ENCODE measurements at places on chromosomes 13 and 19.

DNA sequence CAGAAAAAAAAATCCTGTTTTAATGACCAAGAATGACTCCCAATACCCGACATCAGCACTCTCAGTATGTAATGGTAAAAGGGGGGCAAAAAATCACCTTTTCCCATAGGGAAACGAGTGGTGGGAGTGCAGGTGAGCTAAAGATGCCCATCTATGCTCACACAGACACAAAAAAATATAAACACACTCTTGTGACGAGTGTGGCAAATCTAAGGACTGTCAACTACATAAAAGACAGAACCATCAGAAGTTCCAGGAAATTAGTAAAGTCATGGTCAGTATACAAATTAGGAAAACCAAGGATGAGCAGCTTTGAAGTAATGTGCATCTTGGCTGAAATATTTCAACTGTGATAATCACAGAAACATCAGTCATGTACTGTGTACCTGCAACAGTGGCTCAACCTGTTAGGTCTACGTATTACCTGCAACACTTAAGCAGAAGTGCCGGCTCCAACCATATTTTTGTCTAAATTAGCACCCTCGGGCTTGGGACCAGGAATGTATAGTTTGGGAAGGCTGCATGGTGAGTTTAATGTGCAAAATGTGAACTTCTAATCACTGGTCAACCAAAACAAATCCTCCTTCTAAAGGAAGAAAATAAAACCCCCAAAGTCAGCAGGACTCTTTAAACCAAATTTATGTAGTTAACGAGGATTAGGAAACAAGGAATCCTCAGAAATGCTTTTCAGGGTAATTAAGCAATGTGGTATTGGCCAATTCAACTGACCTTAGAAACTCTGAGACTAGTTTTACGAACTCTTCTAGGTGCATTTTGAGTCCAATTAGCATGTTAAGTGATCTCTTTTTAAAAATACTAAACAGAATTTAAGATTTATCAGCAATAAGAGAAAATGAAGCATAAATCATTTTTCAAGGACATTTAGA is 24.3 kb downstream of the ANKRD10 start:
- no peak for DNase-seq

DNA sequence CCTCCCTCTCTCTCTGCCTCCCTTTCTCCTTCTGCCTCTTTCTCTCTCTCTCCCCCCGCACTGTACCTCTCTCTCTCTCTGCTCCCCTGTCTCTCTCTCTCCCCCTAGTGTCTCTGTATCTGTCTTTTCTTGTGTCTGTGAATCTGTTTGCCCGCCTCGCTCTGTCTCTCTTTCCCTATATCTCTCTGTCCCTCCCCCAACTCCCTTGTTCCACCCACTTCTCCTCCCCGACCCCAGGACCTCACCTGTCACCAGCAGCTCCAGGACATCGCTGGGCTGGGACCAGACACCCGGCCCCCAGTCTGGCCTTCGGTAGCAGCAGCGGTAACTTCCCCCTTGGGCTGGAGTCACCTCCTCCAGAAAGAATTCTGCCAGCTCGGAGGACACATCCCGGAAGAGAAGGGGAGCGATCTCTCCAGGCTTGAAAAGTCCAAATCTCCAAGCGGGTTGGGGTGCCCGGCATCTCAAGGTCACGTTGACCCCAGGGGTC is 3.9 kb downstream of the OSCAR start:
- DNase-seq, result peak; percentile 46

DNA sequence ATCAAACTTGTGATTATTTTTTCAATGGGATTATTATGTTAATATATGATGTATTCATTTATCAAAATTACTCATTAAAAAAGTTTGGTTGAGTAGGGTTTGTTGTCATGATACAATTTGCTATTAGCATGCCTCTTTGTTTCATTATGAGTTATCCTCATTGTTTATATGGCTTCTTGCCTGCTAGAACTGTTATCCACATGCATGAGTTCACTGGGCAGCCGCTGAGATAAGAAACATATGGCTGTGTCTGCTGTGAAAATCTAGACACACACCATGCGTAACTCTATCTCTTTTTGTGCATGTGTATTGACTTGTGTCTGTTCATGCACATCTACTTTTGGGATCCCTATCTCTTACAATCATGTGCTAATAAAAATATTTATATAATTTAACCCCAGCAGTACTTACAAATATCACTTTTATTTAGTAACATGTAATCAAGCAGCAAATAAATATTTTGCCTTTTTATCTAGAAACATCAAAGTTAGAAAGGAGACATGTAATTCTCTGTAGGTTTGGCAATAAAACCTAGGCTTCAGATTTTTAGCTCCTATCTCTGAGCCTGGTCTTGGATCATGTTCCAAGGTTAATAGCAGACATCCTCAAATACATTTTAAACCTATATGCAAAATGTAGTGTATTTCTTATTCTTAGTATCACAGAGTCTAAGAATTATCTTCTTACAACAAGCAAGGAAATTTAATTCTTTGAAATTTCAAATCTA is 11.2 kb upstream of the KLF12 start:
- no peak for DNase-seq

- no peak for DNase-seq
Measured at GRCh38 chr13:74193391-74193790, 59.2 kb upstream of the KLF12 start.

DNA sequence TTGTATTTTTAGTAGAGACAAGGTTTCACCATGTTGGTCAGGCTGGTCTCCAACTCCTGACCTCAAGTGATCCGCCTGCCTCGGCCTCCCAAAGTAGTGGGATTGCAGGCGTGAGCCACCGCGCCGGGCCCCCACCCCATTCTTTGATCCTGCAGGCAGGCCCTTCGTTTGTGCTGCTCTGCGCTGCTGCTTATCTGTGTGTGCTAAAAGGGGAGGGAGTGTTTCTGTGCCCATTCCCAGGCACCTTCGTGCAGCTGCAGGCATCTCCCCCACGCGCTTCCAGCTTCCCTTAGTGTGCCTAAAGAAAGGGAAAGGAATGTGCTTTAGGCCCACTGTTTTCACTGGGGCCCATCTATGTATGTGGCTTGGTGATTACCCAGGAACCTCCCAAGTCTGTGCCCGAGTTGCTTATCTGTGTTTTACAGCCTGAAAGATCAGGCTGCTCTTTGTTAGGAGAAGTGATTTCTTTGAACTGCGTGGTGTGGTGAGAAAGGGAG is 27.2 kb downstream of the EPN1 start:
- no peak for DNase-seq

DNA sequence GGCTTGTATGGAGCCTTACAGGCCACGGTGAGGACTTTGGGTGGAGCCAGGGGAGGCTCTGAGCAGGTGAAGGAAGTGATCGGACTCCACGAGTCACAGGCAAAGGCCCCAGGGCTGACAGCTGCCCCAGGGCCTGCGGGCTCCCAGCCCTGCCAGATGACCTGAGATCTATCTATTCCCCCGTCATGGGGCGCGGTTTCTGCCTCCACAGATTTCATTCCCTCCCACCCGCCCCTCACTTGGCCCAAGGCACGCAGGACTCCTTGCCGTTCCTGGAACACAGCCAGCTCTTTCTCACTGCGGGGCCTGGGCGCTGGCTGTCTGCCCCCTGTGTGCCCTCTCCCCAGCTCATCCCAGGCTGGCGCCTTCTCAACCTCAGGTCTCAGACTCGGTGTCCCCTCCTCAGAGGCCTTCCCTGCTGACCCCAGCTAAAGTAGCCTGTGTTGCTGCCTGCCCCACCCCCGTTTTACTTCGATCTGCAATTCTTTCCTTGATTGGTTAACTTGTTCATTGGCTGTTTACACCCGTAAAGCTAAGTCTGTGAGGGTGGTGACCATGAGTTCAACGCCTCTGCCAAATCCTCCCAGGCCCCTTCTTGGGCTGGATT is 13.9 kb upstream of the PAK4 start:
- DNase-seq, result no peak

DNA sequence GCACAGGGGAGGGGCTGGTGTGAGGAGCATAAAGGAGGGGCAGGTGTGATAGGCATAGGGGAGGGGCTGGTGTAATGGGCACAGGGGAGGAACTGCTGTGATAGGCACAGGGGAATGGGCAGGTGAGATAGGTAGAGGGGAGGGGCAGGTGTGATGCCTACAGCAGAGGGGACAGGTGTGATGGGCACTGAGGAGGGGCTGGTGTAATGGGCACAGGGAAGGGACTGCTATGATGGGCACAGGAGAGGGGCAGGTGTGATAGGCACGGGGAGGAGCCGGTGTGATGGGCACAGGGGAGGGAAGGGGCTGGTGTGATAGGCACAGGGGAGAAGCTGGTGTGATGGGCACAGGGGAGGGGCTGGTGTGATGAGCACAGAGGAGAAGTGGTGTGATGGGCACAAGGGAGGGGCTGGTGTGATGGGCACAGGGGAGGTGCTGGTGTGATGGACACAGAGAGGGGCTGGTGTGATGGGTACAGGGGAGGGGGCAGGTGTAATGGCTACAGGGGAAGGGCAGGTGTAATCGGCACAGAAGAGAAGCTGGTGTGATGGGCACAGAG is 39.5 kb upstream of the POP4 start:
- no peak for DNase-seq

- no peak for DNase-seq
Measured at GRCh38 chr13:97226788-97227627, 4.9 kb downstream of the MBNL2 start.

DNA sequence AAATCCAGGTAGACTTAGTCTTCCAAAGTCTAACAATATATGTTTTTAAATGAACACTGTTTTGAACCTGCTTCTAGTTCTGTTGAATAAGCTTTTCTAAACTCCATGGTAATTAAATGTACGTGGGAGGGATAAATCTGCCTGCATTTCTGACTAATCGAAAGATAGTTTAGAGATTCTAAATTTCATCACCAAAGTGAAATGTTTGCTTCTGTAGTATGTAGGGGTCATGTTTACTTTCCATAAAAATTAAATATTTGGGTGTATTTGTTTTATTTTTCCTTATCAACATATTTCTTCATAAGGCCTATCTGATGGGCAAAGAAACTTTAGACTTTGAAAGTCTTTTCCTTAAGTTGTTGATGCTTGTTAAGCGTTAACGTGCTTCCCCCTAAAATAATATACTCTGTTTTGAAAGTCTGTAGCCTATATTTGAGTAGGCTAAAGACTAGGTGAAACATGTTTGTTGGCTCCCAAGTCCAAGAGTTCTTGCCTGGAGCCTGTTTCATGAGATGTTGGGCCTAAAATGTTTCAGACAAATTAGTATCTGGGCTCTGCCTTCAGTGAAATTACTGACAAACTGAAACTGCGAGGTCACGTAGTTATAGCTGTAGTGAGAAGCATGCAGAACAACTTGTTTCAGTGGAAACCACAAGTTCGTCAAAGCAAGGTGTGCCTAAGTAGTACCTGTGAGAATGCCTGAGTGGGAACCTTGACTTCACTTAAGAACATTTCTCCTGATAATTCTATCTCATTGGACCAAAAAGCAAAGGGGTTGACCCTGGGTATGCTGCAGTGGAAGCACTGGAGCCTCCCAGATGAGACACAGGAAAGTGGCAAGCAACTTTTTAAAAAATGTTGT is 126.2 kb downstream of the LMO7 start:
- no peak for DNase-seq

DNA sequence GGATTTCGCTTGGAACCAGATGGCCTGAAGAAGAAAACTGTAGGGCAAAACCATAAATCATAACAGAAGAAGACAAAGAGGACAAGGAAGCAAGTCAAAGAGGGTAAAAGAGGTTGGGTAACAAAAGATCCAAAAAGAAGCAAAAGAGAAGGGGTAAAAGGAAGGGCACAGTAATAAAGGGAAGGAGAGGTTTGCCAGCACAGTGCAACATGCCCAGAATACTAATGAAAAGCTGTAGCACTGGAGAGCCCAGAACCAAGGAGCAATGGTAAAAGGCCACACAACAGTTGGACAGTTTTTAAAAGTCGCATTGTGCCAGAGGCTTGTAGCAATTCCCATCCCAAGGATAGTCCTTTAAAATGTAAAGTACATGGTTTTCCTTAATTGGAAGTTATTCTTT is 506.6 kb downstream of the PCDH9 start:
- DNase-seq, result no peak
